ENCODE measurements at places on chromosomes 11 and 22.

DNA sequence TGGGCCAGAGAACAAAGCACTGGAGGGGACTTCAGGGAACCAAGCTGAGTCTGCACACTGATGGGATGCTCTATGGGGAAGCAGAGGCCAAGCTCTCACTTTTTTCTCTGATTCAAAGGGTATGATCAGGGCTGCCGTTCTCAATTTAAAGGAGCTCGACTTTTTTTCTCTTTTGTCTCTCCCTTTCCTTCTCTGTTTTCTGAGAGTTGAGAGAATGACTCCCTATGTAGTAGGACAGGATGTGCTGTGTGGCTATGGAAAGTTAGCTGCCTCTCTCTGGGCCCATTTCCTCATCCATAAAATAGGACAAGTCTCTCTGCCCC, 7.9 kb downstream of the ADORA2A start:
- DNase-seq, result no peak

GRCh38 chr22:45762545-45763235, 91.1 kb downstream of the ATXN10 start:
- DNase-seq, result no peak

DNA sequence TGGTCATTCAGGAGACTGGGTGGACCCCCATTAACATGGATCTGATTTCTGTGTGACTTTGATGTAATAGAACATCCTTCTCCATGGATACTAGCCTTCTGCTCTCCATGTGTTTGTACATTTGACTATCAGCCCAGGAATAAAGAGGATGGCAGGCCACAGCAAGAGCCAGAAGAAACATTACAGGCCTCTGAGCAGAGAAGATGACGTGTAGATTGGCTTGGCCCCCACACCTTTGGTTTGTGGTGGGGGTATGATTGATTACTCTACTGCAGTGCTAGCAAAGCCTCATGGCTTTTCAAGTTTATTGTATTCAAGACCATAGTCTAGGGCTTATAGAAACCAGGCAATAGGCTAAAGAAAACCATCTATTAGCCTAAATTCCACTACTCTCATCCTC, 77.0 kb downstream of the GRAMD1B start:
- no peak for DNase-seq

DNA sequence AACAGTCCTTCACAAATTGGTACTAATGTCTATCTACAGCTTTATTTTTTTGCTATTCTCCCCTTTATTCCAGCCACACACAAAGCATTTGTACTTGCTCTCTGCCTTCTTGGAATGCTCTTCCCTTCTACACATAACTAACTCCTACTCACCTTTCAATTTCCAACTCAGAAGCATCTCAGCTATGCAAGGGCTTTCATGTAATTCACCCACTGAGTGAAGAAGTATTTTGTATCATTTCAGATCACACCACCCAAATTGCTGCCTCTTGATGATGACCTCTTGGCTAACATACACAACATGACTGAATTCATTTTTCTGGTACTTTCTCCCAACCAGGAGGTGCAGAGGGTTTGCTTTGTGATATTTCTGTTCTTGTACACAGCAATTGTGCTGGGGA, at the start of gene OR4X2:
Gene OR4X2 (plus strand): TSS at position 301 of the 400 bp plus-strand sequence. CDS start 0 bp downstream, at position 301.
- no peak for DNase-seq

DNA sequence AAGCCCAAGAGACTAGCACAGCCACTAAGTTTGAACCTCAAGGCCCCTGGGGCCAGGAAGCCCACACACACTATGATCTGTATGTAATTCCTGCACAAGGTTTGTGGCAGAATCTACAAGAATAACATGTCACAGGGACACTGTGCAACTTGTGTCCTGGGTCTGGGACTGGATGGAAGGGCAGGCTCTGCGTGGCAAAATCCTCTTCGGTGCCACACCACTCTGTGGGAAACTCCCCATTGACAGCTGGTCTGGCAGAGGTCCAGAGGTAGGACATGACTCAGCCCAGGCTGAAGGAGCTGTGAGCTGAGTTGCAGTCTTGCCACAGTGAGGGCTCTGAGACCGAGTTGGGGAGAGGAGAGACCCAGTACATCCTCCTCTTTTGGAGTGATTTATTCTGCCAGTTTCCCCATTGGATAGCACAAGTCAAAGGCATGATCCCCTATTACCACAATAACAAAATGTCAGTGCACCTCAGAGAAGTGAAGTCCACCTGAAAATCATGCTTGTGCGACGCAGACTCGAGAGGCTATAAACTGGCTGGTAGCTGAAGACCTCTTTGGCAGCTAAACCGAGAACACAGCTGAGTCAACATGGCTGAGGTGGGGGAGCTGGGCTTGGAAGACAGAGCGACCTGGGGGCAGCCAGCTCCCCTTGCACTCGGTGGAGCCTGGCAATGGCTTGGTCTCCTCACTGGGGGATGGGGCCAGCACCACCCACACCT, 23.3 kb upstream of the SERPIND1 start:
- DNase-seq, result peak; percentile 77

- no peak for DNase-seq
These were observed 11.2 kb downstream of the LARGE1 start for GRCh38 chr22:33909075-33909458.

- no peak for DNase-seq
These were observed 122.5 kb downstream of the OPCML start for GRCh38 chr11:133409799-133410198.

- DNase-seq, result no peak
These were observed 85.5 kb downstream of the NELL1 start for GRCh38 chr11:20754933-20755332.

GRCh38 chr11:7691759-7692350, 14.4 kb downstream of the OVCH2 start:
- no peak for DNase-seq

GRCh38 chr11:69268911-69269310, 25.0 kb upstream of the MYEOV start:
- no peak for DNase-seq

DNA sequence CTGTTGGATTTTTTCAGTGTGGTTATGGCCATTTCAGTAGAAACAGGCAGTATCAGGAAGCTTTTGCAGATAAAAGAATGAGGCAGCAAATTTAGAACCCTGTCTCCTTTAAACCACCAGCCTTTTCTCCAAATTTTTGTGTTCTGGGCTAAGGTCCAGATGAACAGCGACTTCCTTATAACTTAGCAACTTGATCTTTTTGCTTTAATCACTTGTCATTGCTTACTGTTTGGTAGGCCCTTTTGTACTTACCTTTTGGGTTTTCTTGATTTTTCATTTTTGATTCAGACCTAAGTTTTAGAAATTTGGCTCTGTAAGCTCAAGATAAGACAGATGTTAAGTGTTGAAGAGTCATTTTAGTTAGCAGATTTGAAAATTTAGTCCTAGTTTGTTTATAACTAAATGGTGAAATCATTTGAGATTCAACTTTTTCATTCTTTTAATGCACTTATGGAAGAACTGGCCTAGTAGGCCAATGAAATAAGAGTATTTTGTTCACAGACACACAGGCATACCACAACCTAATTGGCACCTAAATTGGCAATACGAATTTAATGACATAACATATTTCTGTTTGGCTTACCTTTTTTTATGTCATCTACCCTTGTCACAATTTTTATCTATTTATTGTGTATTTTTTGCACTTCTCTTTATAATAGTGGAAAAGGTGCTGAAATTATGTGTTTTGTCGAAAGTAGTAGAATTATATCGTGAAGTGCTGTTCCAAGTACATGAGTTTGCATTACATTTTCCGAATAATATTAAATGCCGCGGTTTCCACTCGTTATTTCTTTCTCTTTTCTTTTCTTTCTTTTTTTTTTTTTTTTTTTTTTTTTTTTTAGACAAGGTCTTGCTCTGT, 2.1 kb downstream of the RTN3 start:
- DNase-seq, result no peak

GRCh38 chr11:35717043-35717442, 54.5 kb downstream of the TRIM44 start:
- no peak for DNase-seq

GRCh38 chr11:113174882-113175281, 139.5 kb upstream of the TTC12 start:
- no peak for DNase-seq

- no peak for DNase-seq
These were observed 10.9 kb downstream of the MRGPRF start for GRCh38 chr11:69002110-69002569.
